ENCODE measurements at places on chromosomes 2 and 18. TPM values are rescaled to one million over a fixed set of nuclear protein-coding genes. Genes with fewer than 3 reads are reported as not detected.

RAMP1 gene
- total RNA-seq, result not detected

DNA sequence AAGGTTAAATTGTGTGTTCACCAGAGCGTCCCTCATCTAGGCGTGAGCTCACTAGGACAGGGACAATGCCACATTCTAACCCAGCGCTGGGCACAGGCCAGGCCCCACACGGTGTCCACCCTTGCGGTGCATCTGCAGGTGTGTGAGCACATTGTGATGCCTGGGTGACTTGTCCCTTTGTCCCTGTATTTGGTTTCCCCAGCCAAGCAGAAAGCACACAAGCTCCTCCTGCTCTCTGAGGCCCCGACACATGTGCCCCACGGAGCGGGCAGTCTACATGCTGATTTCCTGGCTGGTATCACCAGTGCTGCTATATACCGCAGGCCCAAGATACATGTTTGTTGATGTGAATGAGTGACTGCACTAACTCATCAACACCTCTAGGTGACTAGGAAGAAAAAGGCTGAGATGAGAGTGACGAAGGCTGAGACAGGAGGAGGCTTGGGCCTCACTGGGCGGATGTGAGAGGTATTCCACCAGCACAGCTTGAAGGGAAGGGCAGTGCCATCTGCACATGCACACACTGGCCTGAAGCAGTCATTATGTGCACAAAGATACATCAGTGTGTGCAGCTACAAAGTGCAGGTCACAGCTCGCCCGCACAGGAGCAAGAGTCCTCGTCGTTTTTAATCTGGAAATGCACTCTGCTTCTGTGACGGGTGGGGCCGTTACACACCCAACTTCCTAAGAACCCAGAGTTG is 205.9 kb downstream of the EIPR1 start:
- DNase-seq, result no peak

CYTIP gene
- 341 TPM for total RNA-seq

PLGLB1 gene
- total RNA-seq, result 21.0 TPM

SCYGR4 gene
- total RNA-seq, result not detected

- no peak for DNase-seq
Measured at GRCh38 chr2:3179208-3179607, 198.4 kb downstream of the EIPR1 start.

GRCh38 chr18:57846258-57846657 is 43.1 kb upstream of the ATP8B1 start:
- DNase-seq, result no peak

- no peak for DNase-seq
Measured at GRCh38 chr2:156349161-156349560, 16.6 kb upstream of the NR4A2 start.

- no peak for DNase-seq
Measured at GRCh38 chr2:130760754-130761751, 5.7 kb downstream of the AMER3 start.

GRCh38 chr2:157815421-157815820 is 60.7 kb downstream of the ACVR1 start:
- no peak for DNase-seq

DNA sequence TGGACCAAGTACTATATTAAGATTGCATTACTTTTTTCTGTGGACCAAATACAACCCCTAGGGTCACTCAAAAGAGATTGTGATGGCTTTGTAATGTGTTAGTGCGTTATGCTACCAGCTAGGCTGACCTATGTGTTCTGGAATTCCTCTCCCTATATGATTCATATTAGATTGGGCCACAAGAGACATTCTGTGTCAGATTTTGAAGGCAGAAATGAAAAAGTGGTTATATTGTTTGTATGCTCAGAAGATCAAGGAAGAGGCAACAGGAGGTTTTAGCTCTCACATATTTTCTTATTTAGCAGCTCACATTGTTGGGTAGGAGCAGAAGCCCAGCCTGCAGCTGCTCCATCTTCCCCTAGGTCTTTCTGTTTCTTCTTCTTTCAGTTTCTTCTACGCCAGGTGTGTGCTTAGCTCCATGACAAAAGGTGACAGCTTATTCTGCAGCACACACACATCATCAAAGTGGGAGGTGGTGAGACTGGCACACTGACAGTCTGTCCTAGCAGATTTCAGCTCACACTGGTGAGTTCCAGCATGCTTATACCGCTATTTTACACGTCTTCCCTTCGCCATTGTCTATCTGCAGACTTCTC is 156.8 kb upstream of the UBE2E3 start:
- DNase-seq, result no peak

- peak; percentile 69 for DNase-seq
Measured at GRCh38 chr2:26346454-26347053, at the start of gene ADGRF3. Gene ADGRF3, minus strand, starts transcription at chr2:26346789. Its CDS starts 555 bp downstream, at chr2:26346234.

GRCh38 chr2:191878548-191879279 is 31.8 kb upstream of the CAVIN2 start:
- no peak for DNase-seq

GRCh38 chr18:27602092-27602491 is 417.0 kb upstream of the CHST9 start:
- DNase-seq, result no peak

- DNase-seq, result no peak
Measured at GRCh38 chr18:21996351-21996826, 173.0 kb upstream of the GATA6 start.

DNA sequence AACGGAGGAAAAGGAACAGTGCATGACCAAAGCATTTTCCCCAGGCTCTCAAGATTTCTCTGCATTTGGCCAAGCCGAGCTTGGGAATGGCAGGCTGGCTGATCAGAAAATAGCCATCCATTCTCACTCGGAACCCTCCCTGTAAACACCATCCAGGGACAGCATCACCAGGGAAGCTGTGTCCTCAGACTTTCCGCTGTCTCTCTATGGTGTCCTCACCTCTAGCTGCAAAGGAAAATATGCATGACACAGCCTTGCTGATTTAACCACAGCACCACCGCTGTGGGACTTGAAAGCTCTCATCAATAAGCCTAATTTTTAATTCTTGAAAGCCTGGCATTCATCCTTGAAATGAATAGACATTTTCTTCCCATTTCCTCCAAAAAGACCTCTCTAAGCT is 311.7 kb downstream of the EIPR1 start:
- no peak for DNase-seq

- DNase-seq, result no peak
Measured at GRCh38 chr2:18272148-18272494, 288.3 kb downstream of the RDH14 start.

DNA sequence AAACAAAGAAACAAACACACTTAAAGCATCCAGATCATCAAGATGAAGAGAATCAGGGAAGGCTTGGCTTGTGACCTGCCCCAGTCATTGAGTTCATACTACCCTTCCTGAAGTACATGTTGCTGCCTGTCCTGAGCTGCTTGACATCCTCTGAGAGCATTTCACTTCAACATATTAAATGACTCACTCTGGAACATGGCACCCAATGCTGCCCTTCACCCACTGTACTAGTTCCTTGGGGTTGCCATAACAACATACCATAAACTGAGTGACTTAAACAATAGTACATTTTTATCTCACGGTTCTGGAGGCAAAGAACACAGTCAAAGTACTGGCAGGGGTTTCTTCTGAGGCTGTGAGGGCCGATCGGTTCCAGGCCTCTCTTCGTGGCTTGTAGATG is 371.3 kb downstream of the RNF144A start:
- DNase-seq, result no peak

COL3A1 gene
- total RNA-seq, result not detected

- no peak for DNase-seq
Measured at GRCh38 chr18:70036771-70037347, 89.2 kb upstream of the CD226 start.

- DNase-seq, result no peak
Measured at GRCh38 chr18:74377776-74378175, 62.1 kb downstream of the C18orf63 start.

GRCh38 chr2:19120941-19121750 is 237.3 kb downstream of the OSR1 start:
- DNase-seq, result no peak

GRCh38 chr2:178211460-178211859 is 17.1 kb downstream of the OSBPL6 start:
- DNase-seq, result no peak

AOX1 gene
- total RNA-seq, result not detected

RNU2-63P gene
- total RNA-seq, result 3.5 TPM

DNA sequence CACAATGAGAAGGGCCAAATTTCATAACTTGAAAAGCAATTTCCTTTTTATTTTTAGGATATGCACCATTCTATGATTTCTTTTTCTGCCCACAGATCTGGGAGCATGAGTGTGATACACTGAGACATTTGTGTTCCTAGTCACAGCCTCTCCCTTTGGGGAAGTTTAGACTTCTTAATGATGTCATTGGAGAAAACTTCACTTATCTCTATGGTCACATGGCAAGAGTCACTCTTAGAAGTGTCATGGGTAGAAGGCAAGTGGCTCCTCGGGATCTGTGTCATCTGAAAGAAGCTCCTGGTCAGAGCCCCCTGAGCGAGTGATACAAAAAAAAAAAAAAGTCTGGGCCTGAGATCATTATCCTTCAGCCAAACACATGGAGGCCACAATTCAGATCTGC is 62.5 kb upstream of the LGALSL start:
- DNase-seq, result no peak

STK17B gene
- total RNA-seq, result 312 TPM

DOCK10 gene
- total RNA-seq, result 165 TPM

GRCh38 chr2:173075056-173075780 is 428 bp upstream of the MAP3K20 start:
- DNase-seq, result no peak

ABI2 gene
- 33.1 TPM for total RNA-seq

DNA sequence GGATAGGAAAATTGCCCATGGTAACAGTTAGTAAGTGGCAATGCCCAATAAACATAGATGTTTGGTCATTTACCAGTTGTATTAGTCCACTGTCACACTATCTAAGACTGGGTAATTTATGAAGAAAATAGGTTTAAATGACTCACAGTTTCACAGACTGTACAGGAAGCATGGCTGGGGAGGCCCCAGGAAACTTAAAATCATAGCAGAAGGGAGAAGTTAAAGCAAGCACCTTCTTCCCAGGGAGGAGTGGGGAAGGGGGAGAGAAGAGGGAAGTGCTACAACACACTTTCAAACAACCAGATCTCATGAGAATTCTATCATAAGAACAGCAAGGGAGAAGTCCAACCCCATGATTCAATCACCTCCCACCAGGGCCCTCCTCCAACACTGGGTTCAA is 23.4 kb downstream of the NR4A2 start:
- DNase-seq, result no peak

GRCh38 chr2:236289766-236290462 is 25.7 kb upstream of the ASB18 start:
- no peak for DNase-seq

CCDC74A gene
- 0.49 TPM for total RNA-seq

DNA sequence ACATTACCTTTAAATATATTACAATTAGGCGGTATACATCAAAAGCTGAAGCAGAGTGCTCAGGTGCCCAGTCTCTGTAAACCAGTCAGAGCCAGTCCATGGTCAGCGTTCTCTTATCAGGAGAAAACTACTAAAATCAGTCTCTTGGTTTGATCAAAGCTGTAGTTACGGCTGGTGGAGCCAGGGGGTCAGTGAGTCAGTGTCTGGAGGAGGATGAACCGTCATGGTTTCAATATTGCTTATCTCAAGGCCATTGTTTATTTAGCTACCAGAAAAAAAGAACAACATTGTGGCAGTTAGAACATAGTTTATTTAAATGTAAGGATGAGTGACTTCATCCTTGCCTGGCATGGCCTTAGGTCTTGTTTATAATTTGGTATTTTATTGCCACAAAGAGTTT is 71.3 kb upstream of the NYAP2 start:
- DNase-seq, result no peak

- no peak for DNase-seq
Measured at GRCh38 chr18:66682855-66683322, 79.0 kb upstream of the CDH19 start.

DNA sequence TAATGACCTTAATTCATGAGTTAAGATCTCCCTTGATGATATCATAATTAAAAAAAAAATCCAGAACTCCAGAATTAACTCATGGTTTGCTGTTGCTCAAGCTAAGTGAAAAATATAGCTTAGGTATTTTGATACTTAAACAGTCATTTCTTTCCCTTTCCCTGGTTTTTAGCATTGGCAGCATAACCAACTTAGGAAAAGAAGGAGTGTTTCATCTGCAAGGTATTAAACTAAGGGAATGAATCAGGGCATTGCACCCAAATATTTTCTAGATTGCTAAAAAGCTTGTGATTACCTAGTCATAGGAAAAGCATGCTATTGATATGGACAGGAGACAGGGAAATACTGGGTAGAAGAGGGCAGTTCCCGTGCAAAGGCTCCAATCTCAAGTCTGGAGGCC is 207.2 kb downstream of the LRP1B start:
- no peak for DNase-seq

SKOR2 gene
- total RNA-seq, result not detected

GRCh38 chr2:235055891-235056516 is 104.2 kb downstream of the SH3BP4 start:
- no peak for DNase-seq

C2orf80 gene
- total RNA-seq, result not detected

UGT1A4 gene
- not detected for total RNA-seq

DNA sequence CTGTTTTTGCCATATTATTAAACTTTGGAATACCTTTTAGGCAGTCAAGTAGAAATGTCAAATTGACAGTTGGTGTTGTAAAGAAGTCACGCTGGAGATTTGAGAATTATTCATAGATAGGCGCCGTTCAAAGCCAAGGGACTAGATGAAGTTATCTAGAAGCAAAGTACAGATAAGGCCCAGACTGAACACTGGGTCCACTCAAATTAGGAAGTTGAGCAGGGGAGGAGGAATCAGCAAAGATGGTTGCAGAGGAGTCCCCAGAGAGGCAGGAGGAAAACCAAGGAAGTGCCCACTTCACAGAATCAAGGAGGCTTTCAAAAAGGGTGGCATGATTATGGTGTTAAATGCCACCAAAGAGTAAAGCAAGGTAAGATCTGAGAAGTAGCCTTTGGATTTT is 9.6 kb upstream of the ALS2 start:
- DNase-seq, result no peak

ABCB11 gene
- total RNA-seq, result 0.08 TPM

DNA sequence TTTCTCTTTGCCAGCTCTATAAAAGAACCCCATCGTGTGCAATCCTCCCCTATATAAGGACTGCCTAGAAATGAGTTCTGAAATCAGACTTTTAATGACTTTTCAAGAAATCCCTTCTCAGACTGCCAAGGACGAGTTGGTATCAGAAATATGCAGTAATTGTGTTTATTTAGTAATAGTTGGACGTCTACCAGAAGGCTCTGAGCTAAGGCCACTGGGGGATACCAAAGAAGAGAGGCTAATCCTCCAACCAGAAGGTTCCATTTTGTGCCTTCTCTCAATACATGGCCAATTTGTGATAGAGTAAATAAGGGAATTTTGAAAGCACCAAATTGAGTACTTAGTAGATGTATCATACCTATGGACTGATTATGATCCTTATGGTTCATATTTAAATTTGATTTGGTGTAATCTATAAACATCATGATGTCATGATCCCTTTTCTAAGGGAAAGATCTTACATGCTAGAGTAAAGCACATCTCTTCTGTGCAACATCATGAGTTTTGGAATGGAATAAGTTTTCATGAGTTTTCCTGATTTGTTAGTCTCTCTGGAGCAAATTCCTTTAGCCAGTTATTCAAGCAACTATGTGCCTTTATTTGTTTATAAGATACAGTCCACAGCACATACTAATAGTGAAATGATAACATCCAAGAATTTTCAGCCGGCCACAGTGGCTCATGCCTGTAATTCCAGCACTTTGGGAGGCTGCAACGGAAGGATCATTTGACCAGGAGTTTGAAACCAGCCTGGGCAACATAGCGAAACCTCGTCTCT is 82.2 kb upstream of the LTBP1 start:
- no peak for DNase-seq

SLC9A4 gene
- total RNA-seq, result not detected

GRCh38 chr2:141805302-141805701 is 325.5 kb downstream of the LRP1B start:
- no peak for DNase-seq

All from naive thymus-derived CD8-positive, alpha-beta T cell (primary cell).